ENCODE measurements at places on chromosomes 7 and 10.

DNA sequence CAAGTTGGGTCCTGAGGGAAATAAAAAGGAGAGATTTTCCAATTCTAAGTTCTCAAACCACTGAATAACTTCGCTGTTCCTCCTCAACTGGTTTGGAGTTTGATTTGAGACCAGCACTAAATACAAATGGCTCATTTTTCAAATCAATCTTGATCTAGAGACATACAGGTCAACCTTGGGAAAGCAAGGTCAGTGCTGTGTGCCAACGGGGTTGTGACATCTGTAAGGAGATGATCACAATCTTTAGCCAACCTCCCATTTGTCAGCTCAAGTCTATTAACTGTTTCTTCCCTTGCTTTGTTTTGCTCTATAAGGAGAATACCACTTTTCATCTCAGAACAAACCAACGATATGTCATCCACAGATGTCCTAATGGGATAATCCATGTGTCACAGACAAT is 131.1 kb downstream of the TAX1BP1 start:
- no peak for DNase-seq

DNA sequence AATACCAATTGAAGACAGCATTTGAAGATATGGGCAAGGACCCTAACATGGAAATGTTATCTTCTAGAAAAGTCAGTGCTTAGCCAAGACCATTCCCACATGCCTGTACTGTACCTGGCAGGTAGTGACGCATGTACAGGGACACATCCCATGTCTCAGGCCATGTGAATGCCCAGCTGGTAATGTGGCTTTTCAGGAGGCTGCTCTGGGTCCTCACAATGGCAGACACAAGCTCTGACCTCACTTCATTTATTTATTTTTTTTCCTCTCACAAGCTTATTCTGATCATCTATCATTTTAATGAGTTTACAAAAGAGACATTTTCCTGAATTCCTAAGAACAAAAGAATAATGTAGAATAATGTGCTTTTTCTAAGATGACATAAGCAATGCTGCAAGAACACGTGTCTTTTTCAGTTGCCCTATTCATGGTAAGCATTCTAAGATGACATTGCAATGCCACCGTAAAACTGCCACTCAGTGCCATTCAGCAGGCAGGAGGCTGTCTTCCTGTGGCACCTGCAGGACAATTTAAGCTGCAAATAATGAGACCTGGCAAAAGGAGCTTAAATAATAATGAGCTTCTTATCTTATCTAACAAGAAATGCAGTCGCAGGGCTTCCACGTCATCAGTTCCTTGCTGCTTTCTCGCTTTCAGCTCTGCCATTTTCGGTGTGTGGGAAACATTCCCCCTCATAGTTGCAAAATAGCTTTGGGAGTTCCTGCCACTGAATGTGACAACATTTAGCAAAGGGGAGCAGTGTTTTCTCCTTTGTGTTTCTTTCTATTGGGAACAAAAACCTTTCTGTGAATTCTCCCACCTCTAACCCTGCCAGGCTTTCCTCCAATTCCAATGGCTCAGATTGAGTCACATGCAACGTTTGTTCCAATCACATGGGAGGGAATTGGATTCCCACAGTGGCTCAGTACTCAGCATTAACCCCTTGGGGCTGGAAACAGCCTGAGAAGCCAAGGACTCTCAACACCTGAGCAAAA is 113.0 kb downstream of the SEC23IP start:
- no peak for DNase-seq

GRCh38 chr7:101235050-101235449 is 2.6 kb downstream of the CLDN15 start:
- DNase-seq: no peak

DNA sequence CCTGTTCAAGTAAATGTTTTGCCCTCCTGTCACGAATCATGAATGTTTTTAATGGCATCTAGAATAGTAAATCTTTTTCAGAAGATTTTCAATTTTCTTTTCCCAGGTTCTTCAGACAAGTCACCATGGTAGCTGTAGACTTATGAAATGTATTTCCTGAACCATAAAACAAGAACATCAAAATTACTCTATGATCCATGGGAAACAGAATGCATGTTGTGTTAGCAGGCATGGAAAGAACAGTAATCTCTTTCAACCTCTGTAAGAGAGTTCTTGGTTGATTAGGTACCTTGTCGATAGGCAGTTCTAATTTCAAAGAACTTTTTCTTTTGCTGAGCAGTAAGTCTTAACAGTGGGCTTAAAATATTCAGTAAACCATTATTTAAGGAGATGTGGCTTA is 17.6 kb downstream of the AKR1C1 start:
- no peak for DNase-seq

DNA sequence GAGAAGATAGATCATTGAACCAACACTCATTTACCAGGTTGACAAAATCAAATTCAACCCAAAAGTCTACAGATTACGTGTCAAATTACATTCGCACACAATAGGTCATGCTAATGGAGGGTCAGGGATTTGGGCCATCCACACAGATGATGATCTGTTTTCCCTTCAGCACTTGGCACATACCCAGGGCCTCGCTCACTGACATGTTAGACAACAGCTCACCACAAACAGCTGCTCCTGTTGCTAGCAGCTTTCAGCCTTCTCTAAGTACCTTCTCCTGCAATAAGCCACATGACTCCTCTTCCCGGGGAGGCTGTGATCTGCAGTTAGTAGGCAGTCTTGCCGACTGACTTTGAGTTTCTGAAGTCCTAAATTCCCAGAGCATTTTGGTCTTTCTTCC is 18.4 kb downstream of the NKX2-3 start:
- no peak for DNase-seq

GRCh38 chr7:77958436-77958835 is 159.9 kb downstream of the PHTF2 start:
- DNase-seq: no peak

- no peak for DNase-seq
Observed at GRCh38 chr7:29463504-29464158, 100.0 kb upstream of the PRR15 start.

- no peak for DNase-seq
Observed at GRCh38 chr10:104150139-104150538, 28.2 kb downstream of the SFR1 start.

DNA sequence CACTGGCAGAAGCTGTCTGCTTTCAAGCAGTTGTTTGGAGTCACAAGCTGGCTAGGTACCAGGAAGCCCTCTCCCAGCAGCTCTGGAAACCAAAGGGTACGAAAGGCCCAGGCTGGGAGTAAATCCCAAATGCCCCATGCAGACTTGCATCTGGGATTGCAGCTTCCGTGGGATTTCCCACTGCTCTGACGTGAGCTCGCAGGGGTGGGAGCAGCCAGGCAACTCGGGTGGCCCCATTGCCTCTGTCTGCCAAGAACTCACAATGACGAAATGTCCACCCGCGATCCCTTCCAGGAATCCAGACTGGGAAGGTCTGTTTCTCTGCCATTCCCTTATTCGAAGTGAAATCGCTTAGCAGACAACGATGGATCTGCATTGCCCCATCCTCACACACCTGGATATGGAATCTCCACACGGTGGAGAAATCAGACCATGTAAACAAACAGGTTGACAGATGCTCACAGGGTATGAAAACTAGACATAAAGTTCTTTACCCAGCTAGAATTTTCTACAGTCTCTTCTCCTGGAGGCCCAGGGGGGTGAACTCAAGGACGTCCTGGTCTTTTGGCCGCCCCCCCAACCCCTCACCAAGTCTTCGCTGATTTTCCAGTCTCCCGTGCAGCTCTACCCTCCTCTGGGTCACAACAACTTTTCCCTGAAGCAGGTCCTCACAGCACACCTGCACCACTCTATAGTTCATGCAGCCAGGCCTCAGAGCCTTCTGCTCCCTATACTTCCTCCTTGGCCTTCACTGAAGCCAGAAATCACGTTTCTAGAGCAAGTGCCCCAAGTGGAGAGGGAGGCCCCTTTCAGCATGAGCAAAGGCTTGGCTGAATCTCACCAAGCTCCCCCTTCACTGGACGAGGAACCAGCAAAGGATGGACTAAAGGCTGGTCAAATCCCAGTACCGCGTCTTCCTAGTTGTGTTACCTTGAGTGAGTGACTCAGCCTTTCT is 20.0 kb downstream of the SH3PXD2A start:
- DNase-seq: no peak

- no peak for DNase-seq
Observed at GRCh38 chr10:29634764-29635625, at the start of gene SVIL. Gene SVIL (minus strand): TSS chr10:29634971. CDS start chr10:29555058, 79,913 bp downstream.

- no peak for DNase-seq
Observed at GRCh38 chr7:107450970-107451369, 18.9 kb upstream of the GPR22 start.

- no peak for DNase-seq
Observed at GRCh38 chr7:15836041-15836440, 149.6 kb upstream of the MEOX2 start.

GRCh38 chr7:8386926-8387550 is 46.4 kb upstream of the NXPH1 start:
- no peak for DNase-seq

- no peak for DNase-seq
Observed at GRCh38 chr7:129914536-129915272, 38.1 kb downstream of the UBE2H start.

GRCh38 chr7:158706273-158706704 is 1.7 kb upstream of the NCAPG2 start:
- DNase-seq: no peak

DNA sequence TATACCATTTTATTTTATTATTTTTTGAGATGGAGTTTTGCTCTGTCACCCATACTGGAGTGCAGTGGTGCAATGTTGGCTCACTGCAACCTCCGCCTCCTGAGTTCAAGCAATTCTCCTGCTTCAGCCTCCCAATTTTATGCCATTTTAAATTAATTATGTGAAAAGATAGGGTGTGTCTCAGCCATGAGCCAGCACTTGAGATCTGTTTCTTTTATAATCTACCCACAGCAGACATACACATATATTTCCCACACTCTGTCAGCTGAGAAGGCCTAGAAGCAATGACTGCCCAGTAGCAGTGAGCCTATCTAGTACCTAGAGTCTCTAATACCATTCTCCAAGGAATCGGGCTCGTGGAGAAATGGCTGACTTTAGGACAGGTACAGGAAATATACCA is 70.5 kb downstream of the ADAM12 start:
- DNase-seq: no peak

DNA sequence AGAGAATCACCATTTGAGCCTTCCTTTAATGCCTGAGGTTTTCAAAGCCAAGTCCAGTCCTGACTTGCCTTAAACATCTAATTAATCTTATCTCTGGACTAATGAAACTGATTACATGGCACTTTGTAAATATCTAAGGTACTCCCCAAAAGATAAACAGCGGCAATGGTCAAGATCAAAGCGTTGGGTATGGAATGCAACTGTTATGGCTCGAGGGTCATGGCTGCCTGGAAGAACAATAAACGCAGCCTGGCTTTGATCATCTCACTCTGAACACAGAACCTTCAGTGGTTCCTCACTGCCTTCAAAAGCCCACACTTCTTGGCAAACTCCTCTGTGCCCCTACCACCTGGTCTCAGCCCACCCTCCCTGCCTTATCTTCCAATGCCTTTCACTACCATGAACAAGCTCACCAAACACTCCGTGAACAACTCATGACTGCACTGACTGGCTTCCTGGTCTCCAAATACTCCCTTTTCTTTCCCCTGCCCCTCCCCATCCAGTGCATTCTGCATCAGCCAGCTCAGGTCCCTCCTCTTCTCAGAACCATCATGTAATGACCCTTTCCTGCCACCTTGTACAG is 150.2 kb upstream of the NFE2L3 start:
- DNase-seq: no peak

All from stimulated activated CD4-positive, alpha-beta T cell treated with anti-CD3 and anti-CD28 coated beads, Interleukin-2, amount 100 ng/mL, for 48 hours (primary cell).